ENCODE measurements at places on chromosomes 7 and 10.

- DNase-seq, result no peak
Measured at GRCh38 chr10:18456984-18457383, 194.4 kb downstream of the NSUN6 start.

DNA sequence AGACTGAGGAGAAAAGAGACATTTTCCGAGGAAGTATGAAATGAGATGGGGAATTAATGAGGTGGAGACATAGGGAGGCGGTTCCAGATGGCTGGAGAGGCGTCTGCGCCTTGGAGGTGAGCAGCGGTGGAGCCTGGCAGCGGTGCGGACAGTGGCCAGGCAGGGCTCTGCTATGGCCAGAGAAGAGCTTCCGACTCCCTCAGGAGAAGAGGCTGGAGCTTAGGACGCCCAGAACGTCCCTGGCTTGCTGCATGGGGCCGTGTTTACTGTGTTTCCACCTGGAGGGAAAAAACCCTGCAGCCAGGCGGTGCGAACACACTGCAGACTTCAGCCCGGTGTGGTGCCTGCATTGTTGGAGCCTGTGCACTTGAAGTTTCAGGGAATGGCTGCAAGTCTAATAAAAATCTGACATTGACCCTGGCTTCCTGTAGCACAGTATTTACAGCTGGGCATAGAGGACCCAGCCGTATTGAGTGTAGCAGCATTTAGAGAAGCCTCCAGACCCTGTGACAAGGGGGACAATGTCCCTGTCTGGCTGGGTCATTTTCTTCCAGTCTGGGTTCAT is 447.1 kb upstream of the MKI67 start:
- DNase-seq, result no peak

- DNase-seq, result no peak
Measured at GRCh38 chr7:94366832-94367231, 27.9 kb upstream of the COL1A2 start.

DNA sequence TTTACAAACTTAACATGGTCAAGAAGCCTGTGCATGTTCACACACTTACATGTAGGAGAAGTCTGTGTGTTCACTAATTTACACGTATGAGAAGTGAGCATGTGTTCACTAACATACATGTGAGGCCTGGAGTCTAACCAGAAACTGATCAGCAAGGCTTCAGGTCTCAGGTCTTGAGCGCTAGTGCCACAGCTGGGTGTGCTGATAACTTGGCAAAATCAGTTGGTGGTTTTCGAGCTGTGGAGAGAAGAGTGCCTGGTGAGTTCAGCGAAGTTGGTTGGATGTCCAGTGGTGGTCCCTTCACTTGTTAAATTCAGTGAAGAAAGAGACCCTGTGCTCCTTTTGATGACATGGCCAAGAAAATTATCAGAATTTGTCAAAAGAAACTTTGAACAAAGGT is 98.7 kb downstream of the CELF2 start:
- DNase-seq, result no peak

DNA sequence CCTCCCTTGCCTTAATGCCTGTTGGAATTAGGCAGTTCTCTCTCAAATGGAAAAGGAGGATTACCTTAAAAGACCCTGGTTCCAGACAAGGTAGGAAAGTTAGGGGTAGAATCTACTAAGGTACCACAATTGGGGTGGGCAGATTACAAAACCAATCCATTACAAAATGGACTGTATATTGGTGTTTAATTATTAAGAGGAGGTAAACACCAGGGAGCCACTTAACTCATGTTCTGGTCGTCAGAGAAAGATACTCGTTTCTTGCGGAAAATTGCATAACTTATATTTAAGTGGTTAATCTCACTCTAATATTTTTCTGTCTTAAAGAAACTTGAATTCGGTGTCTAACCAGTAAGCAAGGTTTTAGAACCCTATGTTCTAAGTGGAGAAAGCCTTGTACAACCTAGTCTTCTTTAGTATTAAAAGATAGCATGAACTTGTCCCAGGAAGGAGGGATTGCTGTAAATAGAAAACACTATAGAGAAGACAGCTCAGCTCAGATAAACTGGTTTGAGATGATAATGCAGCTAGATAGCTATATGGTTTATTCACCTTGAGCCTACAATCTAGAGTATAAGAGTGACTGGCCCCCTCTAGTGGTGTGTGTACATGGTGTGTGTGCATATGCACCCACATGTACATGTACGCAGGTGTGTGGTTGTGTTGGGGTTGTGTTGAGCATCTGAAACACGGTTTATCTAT is 58.0 kb upstream of the STRIP2 start:
- DNase-seq, result no peak

GRCh38 chr10:18501198-18501597 is 150.2 kb downstream of the NSUN6 start:
- DNase-seq, result no peak

- DNase-seq, result no peak
Measured at GRCh38 chr7:7569081-7569527, 2.4 kb downstream of the MIOS start.

- no peak for DNase-seq
Measured at GRCh38 chr10:59335497-59335896, 26.9 kb downstream of the FAM13C start.

DNA sequence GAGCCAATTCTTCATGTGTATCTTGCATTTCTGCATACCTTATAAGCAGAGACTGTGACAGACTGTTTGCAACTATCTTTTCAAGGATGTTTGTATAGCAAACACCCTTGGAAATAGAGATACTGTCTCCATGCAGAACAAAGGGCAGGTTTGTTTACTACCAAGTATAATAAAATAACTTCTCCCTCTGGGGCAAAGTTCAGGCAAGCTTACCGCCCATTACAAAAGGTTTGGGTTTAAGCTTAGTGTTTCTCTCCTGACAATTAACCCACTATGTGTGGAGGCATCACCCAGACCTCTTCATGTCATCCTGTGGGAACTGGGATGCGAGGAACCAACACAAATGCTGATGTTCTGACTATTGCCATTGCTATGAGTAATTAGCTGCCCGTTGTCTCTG is 479.1 kb upstream of the ZMIZ1 start:
- no peak for DNase-seq
